ENCODE measurements at places on chromosomes 1 and 21. TPM values are rescaled to one million over a fixed set of nuclear protein-coding genes. Genes with fewer than 3 reads are reported as not detected.

- peak; percentile 85 for DNase-seq
Observed at GRCh38 chr1:62530516-62531154, 66.7 kb upstream of the ANGPTL3 start.

- DNase-seq = no peak
Observed at GRCh38 chr1:110426854-110427253, 19.4 kb upstream of the LAMTOR5 start.

DNA sequence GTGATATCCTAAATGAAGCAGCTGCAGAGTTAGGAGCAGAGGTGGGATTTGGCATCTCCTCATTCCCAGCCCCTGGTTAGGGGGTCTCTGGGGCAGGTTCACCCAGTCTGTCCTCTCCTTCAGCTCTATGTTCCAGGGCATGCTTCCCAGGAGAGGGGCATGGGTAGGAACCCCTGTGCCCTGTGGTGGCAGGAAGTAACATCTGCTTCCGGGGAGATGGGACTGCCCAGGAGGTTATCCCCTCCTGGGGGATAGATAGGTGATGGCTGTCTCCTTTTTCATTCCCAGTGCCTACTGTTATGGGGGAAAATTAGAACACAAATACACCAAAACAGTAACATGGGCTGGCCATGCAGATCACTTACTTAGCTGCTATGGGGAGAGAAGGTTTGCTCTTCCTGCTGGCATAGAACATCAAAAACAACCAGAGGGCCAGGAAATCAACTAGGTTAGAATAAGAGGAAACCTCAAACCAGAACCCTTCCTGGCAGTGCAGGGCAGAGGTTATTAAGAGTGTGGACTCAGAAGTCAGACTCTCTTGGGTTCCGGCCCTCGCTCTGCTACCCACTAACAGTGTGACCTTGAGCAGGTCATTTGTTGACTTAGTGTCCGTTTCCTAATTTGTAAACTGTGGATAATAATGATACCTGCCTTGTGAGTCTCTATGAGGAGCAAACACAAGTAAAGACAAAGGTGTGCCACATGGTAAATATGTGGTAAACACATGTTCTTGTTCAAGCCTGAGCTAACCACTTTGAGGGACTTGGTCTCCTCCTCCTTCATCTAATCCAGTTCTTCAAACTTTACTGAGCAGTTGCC is 157.8 kb upstream of the JUN start:
- peak; percentile 67 for DNase-seq

GRCh38 chr1:47830641-47831333 is 166.4 kb downstream of the TRABD2B start:
- DNase-seq = no peak

GRCh38 chr1:5998906-5999301 is 6.7 kb upstream of the NPHP4 start:
- no peak for DNase-seq

DNA sequence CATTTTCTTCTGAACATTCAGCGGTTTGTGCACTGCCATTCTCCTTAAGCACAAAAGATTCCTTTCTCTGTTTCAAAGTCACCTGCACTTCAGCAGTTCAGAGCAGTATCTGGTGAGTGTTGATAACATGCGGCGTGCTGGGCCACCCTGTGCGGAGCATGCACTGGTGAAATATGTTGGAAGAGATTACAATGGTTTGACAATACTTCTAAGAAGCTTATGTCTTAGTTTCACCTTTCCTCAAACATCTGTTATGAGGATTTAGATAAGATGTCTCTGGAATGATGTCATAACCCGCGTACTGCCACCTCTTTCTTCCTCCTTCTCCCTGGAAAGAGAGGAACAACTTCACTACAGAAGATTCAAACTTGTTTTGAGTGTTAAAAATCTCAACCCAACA is 650.3 kb downstream of the AJAP1 start:
- DNase-seq = no peak

The TMEM61 gene
- total RNA-seq = not detected

GRCh38 chr1:211336161-211336560 is 9.5 kb downstream of the TRAF5 start:
- DNase-seq = no peak

The OR2AK2 gene
- total RNA-seq = not detected

- no peak for DNase-seq
Observed at GRCh38 chr1:199102239-199102638, 463.4 kb downstream of the PTPRC start.

The TMEM269 gene
- 0.67 TPM for total RNA-seq

GRCh38 chr1:48245106-48245505 is 22.6 kb downstream of the SLC5A9 start:
- no peak for DNase-seq

DNA sequence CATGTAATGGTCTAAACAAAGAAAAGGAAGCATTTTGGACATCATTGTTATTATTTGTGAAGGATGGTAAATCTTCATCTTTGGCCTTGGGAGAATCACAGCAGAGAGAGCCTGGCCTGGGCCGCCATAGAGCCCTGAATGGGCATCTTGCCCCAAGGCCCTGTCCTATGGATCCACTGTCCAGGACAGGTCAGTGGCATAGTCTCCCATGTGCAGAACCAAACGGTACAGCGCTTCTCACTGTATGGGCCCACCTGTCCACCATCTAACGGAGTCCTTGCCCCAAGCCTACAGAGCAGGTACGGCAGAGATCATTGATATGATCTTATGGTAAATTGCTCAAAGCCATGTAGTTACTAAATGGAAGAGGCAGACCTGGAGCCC is 185.7 kb downstream of the FOXD2 start:
- peak; percentile 63 for DNase-seq

- DNase-seq = no peak
Observed at GRCh38 chr1:101245246-101245927, 8.6 kb downstream of the S1PR1 start.

The CD52 gene
- not detected for total RNA-seq

DNA sequence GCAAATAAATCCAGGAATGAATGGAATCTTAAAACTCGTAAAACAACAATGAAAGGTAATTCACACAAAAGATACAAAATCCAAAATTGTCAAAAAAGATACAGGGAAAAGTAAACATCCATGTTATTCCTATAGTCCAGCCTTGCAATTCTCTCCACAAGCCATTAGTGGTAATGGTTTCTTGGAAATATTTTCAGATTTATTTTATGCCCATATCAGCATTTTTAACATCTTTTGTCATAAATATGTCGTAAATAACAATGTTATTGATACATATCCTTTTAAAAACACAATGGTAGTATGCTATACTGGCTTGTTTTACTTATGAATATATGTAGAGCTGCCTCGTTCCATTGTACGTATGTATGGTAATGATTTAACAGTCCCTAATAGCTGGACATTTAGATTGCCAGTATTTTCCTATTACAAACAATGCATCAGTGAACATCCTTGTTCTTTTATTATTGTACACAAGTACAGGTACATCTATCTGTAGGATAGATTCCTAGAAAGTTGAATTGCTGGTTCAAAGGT is 30.6 kb downstream of the DNTTIP2 start:
- DNase-seq = no peak

GRCh38 chr1:165875171-165875570 is 47.8 kb downstream of the UCK2 start:
- DNase-seq = no peak

- DNase-seq = no peak
Observed at GRCh38 chr1:111707906-111708305, 31.3 kb downstream of the INKA2 start.

DNA sequence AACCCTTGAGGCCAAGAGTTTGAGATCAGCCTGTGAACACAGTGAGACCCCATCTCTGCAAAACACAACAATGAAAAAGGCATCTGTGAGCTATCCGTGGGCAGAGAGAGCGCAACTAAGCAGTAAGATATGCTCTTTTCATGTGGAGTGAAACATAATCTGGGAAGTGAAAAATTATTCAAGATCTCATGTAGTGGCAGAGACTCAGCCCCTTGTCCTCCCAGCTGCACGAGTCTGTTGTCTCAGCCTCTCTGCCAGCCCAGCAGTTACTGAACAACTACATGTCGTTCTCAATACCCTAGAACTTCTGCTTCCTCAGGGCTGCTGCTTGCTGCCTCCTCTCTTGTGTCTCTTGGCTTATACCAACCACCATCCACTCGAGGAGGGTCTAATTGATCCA is 61.3 kb upstream of the WDR26 start:
- no peak for DNase-seq

- DNase-seq = no peak
Observed at GRCh38 chr1:233738850-233739249, 124.9 kb downstream of the KCNK1 start.

The RGSL1 gene
- total RNA-seq = not detected

DNA sequence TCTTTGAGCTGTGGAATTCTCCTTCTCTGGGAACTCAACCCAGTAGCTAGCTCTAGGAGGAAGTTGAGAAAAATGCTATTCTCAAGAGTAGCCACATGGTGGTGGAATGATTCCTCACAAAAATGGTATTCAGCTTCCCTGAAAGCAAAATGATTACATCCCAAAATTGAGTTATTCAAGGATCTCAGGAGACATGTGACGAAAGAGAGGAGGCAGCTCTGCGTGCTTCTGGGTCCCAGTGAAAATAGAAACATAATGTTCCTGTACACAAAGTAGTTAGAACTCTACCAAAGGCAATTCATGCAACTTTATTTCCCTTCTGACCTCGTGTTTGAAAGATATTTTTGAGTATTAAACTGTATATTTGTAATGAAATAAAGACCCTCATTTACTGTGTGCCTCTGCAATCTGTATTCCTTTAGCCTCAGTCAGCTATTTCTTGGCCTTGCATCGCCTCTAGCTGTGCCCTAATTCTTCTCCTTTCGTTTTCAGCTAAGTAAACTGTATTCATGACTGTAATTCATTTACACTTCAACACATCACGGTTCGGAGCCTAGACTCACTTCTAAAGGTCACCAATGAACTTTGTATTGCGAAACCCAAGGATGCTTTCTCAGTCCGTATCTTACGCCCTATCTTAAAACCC is 167.3 kb downstream of the FASLG start:
- no peak for DNase-seq

The ERG gene
- 11.0 TPM for total RNA-seq

- DNase-seq = no peak
Observed at GRCh38 chr1:225343618-225344017, 84.2 kb downstream of the LBR start.

- DNase-seq = no peak
Observed at GRCh38 chr1:78096976-78097375, 51.2 kb downstream of the GIPC2 start.

The MMP23B gene
- 4.8 TPM for total RNA-seq

The AMY2A gene
- total RNA-seq = not detected

- peak; percentile 70 for DNase-seq
Observed at GRCh38 chr1:25501235-25502058, 42.0 kb upstream of the LDLRAP1 start.

All from osteocyte (in vitro differentiated cells).